Choroid plexus epithelial cell (primary cell): ENCODE measurements at places on chromosomes 3 and 15.

DNA sequence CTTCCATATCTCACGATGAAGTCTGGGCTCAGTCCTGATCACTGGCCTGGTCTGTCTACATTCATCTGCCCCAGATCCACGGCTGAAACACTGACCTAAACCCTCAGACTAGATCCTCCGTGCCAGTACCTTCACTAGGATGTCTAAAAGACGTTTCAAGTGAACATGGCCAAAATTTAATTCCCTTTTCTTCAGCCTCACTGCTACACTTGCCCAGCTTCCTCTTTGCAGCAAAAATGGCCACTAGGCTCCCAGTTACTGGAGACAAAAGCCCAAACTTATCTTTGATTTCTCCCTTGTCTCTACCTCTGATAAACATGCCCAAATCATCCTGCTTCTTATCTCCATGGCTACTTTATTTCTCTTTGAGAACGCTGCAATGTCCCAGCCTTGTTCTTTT, 1.7 kb downstream of the RASSF1 start:
- no peak for DNase-seq

GRCh38 chr15:38684440-38685010, 119.9 kb upstream of the RASGRP1 start:
- DNase-seq = no peak

DNA sequence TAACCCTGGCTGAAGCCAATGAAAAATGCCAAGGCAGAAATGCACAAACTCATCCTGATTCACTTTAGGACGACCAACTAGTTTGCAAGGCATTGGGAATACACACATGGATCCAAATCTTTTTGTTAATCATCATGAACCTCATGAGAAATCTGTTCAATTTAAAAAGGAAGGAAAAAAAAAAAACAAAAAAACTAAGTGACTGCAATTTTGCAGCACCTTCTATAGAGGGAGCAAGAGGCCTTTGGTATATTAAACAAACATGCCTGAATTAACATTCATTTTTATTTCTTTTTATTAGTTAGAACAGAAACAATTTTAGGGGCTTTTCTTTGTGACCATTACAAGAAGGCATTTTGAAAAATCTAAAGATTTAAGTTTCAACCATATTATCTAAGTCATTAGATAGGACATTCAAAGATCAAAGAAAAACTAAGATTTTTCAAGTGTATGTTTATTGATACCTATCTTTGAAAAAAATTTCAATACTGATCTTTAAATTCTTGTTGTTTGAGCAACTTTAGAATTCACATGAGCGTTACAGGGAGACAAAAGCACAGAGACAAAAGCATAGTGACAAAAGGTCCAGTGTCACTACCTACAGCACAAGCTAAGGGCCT, 182.4 kb downstream of the CBLB start:
- peak; percentile 59 for DNase-seq

DNA sequence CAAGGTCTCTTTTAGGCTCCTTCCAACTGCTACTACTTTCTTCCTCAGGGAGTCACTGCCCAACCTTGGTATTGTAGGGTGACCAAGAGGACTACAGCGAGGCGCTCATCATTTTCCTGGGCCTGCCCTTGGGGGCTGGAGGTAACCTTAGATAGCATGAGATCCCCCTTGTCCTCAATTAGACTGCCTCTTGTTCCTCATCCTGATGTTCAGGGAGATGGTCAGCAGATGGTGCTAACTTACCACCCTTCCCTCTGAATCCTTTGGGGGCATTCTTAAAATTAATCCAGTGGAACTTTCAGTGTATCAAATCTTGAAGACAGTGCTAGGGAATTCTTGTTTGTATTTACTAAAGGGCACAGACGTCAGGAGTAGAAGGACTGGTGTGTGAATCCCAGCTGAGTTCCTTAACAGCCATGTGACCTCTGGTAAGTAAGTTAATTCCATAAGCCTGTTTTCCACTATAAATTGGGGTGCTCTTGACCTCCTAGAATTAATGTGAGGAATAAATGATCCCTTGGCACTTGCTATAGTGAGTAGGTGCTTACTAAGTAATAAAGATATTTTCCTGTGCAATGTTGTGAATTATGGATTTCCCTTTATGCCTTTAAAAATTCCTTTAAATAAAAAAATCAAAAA, 4.1 kb upstream of the CLPX start:
- peak; percentile 79 for DNase-seq

DNA sequence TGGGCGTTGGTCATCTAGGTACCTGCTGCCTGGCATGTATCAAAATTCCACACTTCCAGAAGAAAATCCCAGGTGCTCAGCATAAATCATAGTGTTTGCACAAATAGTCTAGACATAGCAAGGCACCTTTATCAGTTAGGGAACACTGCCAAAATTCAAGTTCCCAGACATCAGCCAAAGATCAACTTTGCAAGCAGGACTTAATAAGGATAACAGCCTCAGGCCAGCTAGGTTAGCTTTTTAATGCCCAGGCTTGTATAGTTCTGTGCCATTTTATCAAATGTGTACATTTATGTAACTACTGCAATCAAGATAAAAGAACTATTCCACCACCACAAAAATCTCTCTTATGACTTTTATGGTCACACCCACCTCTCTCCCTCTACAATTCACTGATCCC, 30.7 kb downstream of the DZIP3 start:
- no peak for DNase-seq

- no peak for DNase-seq
Measured at GRCh38 chr3:155595371-155595770, 149.5 kb downstream of the PLCH1 start.

GRCh38 chr3:143294188-143294587, 174.6 kb downstream of the CHST2 start:
- no peak for DNase-seq

GRCh38 chr15:47796830-47797229, 79.5 kb downstream of the SEMA6D start:
- no peak for DNase-seq

GRCh38 chr3:151058740-151059139, 26.7 kb upstream of the MED12L start:
- DNase-seq = no peak
